Psoas muscle (tissue), 8 donors: ENCODE measurements at places on chromosomes 5 and 9. TPM values are rescaled to one million over a fixed set of nuclear protein-coding genes. Genes with fewer than 3 reads are reported as not detected.

DNA sequence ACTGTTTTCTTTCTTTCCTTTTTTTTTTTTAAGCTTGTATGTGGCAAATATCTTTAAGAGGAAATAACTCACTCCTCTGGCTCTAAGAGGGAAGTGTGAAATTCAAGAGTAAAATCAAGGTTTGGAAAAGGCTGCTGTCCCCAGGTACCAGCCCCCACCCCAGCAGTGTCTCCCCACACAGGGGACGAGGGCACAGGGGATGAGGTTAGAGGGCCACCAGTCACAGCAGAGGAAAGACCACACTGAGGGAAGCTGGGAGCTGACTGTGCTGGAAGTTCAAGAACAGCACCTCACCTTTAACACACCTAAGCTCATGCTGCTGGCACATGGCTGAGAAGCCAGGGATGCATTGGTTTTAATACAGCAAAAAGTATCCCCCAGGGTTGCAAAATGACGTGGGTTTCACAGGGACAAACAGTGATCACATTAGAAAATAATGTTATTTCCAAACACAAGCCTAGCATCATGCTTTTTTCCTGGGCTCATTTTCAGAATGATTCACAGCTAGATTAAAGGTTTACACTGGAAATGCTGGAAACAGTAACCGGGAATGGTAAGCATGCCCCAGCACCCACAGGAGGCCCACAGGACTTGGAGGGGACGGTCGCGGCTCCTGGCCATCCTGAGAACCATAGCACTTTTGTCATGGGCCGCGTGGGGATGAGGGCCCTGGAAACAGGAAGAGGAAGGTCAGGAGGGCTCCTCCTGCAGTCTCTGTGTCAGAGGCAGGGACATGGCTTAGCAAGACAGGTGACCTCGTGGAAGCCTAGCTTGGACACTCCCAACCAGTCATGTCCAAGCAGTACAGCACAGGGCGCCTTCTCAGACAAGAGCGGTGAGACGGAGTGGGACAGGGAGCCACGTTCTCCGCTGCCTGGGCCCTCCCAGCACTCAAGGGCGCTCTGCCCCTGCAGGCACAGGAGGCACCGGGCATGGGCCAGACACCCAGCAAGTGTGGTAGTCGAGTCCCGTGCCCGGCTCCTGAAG is 6.9 kb downstream of the LPCAT1 start:
- no peaks in the 10 kb centered on the region for H3K27me3 ChIP-seq
- peak; percentile 4 for DNase-seq
- no peak overlapping the region for H3K27ac ChIP-seq
- H3K36me3 ChIP-seq = no peaks in the 10 kb centered on the region
- no peak overlapping the region for H3K4me3 ChIP-seq

- H3K27me3 ChIP-seq = no peaks in the 10 kb centered on the region
- H3K27ac ChIP-seq = no peak overlapping the region
- no peaks in the 10 kb centered on the region for H3K4me1 ChIP-seq
- H3K4me3 ChIP-seq = no peak overlapping the region
Measured at GRCh38 chr5:2383698-2384065, 367.8 kb downstream of the IRX2 start.

Gene SHC3
- polyA plus RNA-seq = 0.39 TPM

GRCh38 chr9:116264361-116264760 is 110.8 kb downstream of the PAPPA start:
- H3K4me3 ChIP-seq = no peak overlapping the region
- H3K27ac ChIP-seq = no peak overlapping the region
- no peaks in the 10 kb centered on the region for H3K4me1 ChIP-seq
- no peaks in the 10 kb centered on the region for H3K36me3 ChIP-seq
- H3K27me3 ChIP-seq = no peaks in the 10 kb centered on the region
